Upper lobe of left lung (tissue), 6 donors: ENCODE measurements at places on chromosomes 16 and 17.
A peak's percentile ranks its signal among the peaks of the same experiment; 100 is the strongest.

DNA sequence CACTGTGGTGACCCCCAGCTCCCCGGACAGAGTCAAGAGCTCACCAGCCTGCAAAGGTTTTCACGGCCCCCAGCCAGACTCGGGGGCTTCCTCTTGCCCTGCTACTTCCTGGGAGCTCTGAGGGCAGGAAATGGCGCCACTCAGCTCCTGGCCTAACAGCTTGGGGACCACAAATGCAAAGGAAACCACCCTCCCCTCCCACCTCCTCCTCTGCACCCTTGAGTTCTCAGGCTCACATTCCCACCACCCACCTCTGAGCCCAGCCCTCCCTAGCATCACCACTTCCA, 375 bp upstream of the SPN start:
- no peak for DNase-seq

DNA sequence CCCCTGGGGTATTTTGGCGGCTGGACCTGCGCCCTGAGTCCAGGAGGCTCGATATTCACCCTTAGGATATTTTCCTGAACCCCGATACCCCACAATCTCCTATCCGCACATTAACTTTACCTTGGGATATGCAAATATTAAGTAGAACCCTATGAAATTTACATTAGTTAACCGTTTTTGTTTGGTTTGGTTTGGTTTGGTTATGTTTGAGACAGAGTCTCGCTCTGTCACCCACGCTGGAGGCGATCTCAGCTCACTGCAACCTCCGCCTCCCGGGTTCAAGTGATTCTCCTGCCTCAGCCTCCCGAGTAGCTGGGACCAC, 9.3 kb upstream of the NAGS start:
- no peak for DNase-seq

- DNase-seq, result peak; percentile 64
These were observed at the start of gene PMFBP1 for GRCh38 chr16:72172105-72173034. TSS of gene PMFBP1 (minus strand) at chr16:72172155. CDS start at chr16:72171208, 947 bp downstream.

DNA sequence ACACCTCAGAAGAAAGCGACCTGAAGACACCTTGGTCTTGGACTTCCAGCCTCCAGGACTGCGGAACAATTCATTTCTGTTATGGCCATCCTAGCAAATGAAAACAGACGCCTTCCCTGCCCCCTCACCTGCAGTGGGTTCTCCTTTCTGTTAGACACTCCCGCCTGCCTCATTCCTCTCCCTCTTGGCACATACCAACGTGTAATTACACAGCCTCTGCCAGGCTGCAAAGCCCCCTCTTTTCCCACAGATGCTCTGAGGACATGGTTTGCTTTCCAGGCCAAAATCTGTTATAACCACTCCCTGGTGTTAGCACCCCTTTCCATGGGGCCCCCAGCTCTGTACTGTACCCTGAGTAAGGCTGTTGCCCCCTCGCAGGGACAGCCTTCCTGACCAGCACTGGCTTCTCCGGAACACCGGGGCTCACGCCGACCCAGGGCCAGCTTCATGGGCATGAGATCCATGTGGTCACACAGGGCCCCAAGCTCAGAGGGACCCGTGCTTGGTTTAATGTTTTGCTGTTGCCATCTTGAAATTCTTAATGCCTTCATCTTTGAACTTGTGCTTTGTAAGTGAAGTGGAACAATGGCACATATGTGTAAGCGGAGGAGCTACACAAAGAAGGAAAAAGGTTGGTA, 64.1 kb downstream of the SDK2 start:
- DNase-seq, result no peak

GRCh38 chr16:85172455-85173145, 60.3 kb upstream of the CIBAR2 start:
- no peak for DNase-seq

GRCh38 chr17:6343736-6344135, 91.2 kb downstream of the AIPL1 start:
- DNase-seq, result no peak

GRCh38 chr16:30113711-30114333, 485 bp upstream of the GDPD3 start:
- no peak for DNase-seq

DNA sequence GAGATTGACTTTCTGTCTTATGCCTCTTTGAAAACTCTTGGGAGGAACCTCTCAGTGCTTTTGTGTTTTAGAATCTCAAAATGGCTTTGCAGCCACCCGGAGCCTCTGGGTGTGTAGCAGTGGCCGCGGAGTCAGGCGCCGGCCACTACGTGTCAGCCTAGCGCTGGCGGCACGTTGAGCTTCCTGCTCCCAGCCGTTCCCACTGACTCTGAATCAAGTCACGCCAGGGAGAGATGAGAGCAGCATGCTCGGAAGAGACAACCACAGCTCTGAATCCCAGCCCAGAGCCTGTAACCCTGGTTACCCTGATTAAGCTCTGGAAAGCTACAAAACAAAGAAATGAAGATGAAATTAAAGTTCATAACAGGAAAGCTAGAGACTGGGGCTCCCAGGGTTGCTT, 97.4 kb upstream of the CACNG5 start:
- DNase-seq, result no peak
